Ovary (tissue), 10 donors: ENCODE measurements at places on chromosomes 3 and 15.
A peak's percentile ranks its signal among the peaks of the same experiment; 100 is the strongest.

DNA sequence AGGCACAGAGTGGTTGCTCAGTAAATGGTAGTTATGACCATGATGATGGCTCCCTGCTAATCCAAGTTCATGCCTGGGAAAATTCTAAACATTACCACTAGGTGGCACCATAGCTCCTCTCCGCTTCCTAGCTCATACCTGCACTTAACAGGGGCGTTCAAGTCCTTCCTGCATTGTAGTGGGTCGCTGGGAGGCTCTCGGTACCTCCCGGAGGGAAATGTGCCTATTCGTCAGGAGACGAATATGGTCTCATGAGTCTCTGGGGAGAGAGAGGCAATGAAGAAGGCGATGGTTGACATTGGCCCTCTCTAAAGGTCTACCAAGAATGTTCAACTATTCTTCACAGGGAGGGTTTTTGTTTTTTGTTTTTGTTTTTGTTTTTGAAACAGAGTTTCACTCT, 10.9 kb downstream of the MESP1 start:
- peak; percentile 37 for DNase-seq

- no peak for DNase-seq
Measured at GRCh38 chr3:127215714-127216414, 22.9 kb downstream of the PRR23E start.

DNA sequence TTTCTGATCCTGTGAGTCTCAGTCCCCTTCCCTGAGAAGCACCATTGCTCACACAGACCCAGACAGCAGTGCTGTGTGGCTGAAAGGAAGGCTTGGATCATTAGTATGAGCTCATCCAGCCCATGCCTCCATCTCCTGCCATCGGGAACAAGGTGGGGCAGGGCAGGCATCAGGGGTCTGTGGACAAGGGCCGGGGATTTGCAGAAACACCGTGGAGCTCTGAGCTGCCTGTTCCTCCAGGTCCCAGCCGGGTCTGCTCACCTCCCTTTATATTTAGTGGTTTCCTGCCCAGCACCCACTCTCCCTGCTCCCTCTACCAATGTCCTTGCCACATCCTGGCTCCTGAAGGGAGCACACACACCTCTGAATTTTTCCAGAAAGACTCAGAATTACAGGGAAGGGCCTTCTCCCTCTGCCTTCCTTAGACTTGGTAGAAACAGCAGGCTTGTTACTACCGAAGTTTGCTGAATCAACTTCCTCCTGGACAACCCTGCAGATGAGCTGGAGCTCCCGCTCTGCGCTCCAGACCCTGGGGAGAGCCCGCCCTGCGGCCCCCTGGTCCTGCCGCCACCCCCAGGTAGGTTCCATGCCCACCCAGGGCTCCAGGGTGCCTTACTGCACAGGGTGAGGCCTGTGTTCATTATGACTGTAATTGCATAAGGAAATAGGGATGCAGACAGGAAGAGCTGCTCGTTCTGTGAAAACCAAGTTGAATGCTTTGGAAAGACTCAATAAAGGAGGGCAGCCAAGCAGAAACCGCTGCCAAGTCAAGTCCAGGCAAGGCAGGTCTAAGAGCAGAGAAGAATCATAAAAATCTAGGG, 128.1 kb downstream of the NSMCE3 start:
- DNase-seq: no peak

GRCh38 chr15:68574046-68574445, 4.7 kb upstream of the CORO2B start:
- no peak for DNase-seq

DNA sequence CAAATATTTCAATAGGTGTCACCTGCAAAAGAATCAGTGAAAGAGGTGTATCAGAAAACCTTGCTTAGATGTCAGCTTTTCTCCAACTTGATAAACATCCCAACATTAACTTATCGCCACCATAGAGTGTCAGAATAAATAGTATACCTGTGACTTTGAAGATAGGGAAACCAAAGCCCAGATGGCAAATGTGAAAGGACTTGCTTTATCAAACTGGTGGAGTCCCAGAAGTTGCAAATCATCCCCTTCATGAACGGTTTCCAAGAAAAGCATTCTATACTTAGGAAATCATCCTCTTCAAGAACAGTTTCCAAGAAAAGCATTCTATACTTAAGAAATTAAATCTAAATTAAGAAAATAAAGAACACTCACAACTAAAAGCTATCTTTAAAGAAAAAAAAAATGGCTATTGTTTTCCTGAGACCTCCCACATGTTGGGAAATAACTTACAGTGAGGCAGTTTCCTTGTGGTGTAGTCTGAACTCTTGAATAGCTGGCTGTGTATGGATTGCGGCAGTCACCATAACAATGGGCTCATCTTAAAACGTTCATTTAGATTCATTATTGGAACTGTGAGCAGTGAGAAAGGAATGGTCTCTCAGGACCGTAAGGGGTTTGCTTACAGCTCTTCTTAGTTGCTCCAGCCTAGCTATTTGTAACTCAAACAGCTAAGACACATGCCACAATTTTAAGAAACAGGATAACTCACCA, 56.5 kb downstream of the GHSR start:
- DNase-seq: no peak

DNA sequence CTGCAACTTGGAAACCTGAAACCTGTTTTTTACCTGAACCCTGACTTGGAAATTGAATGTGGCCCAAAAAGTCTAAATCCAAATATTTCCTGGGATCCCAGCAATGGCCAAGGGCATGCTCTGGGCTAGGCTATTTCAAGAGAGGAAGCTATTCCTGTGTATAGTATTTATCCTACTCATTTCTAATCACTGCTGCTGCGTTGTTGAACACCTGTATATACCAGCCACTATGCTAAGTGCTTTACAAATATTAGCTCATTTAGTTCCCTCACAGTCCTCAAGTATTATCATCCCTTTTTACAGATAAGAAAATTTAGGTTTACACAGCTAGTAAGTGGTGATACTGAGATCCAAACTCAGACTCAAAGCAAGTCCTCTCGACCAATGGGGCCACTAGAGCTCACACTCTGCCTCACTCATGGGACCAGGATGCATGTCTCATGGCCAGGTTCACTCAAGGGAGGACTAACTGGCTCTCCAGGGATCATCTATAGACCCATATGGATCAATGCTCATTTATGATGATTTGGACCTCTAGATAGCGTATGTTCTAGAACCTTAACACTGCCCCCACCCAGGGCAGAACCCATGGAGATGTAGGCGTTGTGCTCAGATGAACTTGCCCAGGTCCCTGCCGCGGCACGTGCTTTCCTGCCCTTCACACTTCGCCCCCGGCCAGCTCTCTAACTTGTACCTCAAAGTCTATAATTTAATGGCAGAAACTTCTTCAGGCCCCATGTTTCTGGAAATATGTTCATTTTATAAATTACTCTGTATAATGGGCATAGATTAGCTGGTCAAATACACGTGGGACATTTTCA, 2.6 kb upstream of the CCR4 start:
- DNase-seq: no peak

DNA sequence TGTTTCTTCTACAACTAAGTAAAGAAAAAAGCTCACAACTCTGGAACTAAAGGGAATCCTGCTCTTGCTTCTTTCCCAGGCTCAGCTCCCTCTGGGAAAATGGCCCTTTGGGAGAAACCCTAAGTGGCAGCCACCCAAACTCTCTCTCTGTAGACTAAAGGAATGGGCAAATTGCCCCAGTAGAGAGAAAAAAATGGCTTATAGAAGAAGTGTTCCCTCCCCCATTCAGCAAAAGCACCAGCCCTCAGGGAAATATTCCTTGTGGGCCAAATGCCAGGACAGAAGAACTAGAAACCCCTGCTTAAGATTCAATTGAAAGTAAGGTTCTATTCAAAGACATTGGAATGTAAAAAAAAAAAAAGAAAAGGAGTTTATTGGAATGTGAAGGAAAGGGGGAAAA, 603.7 kb upstream of the ALCAM start:
- DNase-seq: peak; percentile 19

DNA sequence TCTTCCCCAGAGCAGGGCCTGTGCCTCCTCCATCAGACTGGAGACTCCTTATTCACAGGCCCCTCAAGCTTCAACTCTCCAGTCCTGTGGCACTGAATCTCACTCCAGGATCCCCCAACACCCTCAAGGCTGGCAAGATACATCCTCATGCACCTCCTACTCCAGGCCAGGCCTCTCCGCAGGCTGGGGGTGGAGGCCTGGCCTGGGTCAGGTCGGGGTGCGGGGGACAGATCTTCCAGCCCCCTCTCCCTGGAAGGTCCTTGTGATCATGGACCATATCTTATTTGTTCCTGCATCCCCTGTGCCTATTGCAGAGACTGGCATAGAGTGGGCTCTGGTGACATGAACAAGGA, 147.3 kb downstream of the SMAD6 start:
- no peak for DNase-seq
